Progenitor cell of endocrine pancreas (in vitro differentiated cells): ENCODE measurements at places on chromosomes 4 and X. TPM values are rescaled to one million over a fixed set of nuclear protein-coding genes. Genes with fewer than 3 reads are reported as not detected.
A peak's percentile ranks its signal among the peaks of the same experiment; 100 is the strongest.

CYTL1 gene
- total RNA-seq = 1.2 TPM in 2 replicates

LDOC1 gene
- 53.8 and 59.8 TPM in 2 replicates for total RNA-seq

GABRG1 gene
- not detected in 2 replicates for total RNA-seq

FAM114A1 gene
- 31.2 and 32.6 TPM in 2 replicates for total RNA-seq

RTL3 gene
- total RNA-seq = not detected in 2 replicates

ARX gene
- 4.5 and 5.8 TPM in 2 replicates for total RNA-seq

FAM47A gene
- total RNA-seq = not detected in 2 replicates

CRMP1 gene
- 17.6 and 18.2 TPM in 2 replicates for total RNA-seq

GRCh38 chr4:18880871-18881270 lies 859.3 kb upstream of the LCORL start:
- no peak for DNase-seq

- DNase-seq = no peak
These were observed 258.9 kb downstream of the RCHY1 start for GRCh38 chr4:75255261-75255660.

DNA sequence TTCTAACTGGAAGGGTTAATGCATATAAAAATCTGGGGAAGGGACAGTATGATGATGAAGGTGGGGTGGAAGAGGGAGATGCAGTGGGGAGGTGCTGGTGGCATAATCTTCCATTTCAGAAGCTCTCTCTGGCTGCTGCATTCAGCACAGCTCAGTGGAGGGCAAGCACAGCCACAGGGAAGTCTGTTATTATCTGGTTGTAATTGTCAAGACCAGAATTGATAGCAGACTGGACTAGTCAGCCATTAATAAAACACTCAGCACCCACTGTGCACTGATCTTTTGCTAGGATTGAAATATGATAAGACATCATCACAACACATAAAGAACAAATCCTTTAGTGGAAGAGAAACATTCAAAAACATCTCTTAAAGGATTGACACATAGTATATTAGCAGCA lies 414.2 kb upstream of the LCORL start:
- DNase-seq = no peak

- DNase-seq = no peak
These were observed 571.2 kb upstream of the FAT1 start for GRCh38 chr4:187294861-187295260.

- DNase-seq = no peak
These were observed 2.4 kb downstream of the SYP start for GRCh38 chrX:49197543-49198087.

DNA sequence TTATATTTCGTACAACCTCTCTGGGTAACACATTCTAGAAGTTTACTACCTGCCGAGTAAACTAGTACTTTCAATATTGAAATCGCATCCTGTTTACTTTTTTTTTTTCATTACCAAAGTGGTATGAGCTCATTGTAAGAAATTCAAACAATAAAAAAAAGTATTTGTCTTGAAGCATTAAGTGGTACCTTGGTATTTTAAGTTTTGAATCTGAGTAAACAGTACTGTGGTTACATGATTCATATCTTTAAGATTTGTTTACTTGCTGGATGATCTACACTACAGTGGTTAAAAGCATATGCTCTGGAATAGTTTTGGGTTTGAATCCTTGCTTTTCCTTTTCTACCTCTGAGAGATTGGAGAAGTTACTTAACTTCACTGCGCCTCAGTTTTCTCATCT lies 3.8 kb upstream of the MMGT1 start:
- no peak for DNase-seq

GRCh38 chrX:108250654-108251579 lies 159.3 kb downstream of the ATG4A start:
- DNase-seq = no peak

DNA sequence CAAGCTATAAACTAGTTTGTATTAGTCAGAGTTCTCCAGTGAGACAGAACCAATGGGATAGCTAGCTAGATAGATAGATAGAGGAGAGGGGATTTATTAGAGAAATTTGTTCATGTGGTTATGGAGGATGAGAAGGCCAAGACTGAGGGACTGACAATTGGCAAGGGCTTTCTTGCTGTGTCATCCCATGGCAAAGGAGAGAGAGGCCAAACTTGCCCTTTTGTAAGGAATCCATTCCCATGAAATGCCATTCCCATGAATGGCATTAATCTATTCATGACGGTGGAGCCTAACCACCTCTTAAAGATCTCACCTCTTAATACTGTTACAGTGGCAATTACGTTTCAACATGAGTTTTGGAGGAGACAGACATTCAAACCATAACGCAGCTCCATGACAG lies 58.1 kb downstream of the LINC00632 start:
- DNase-seq = no peak

DNA sequence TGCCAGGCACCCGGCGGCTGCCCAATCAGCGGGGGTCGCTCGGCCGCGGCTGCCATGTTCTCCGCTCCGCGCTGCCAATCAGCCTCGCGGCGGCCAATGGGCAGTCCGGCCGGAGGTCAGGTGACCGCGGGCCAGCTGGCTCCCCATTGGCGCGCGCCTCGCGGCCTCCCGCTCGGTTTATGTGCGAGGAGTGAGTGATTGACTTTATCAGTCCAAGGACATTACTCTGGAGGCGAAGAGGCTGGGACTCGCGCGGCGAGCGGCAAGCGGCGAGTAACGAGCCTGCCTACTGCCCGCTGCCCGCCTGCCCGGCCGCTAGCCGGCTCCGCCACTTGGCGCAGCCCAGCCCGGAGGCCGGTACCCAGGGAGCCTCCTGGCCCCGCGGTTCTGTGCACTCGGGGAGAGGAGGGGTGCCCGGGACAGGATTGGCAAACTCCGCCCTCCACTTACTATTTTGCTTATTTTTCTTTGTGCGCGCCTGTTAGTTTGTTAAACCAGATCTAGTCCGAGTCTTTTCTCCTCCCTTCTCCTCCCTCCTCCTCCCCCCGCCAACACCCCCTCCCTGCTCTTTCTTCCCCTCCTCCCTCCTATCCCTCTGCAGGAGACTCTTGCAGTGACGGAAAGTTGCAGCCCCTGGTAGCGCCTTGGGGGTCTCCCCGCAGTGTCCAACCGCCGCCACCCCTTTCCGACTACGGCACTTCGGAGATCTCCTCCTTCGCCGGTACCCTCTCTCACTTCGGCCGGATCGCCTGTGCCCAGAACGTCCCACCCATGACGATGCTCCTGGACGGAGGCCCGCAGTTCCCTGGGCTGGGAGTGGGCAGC lies at the start of gene ZIC3:
TSS of gene ZIC3 (plus strand) at position 207 of the 825 bp plus-strand sequence. CDS start at position 772, 565 bp downstream.
- DNase-seq = peak; percentile 64

- no peak for DNase-seq
These were observed 257.1 kb downstream of the CAMK2D start for GRCh38 chr4:113504422-113504821.

DNA sequence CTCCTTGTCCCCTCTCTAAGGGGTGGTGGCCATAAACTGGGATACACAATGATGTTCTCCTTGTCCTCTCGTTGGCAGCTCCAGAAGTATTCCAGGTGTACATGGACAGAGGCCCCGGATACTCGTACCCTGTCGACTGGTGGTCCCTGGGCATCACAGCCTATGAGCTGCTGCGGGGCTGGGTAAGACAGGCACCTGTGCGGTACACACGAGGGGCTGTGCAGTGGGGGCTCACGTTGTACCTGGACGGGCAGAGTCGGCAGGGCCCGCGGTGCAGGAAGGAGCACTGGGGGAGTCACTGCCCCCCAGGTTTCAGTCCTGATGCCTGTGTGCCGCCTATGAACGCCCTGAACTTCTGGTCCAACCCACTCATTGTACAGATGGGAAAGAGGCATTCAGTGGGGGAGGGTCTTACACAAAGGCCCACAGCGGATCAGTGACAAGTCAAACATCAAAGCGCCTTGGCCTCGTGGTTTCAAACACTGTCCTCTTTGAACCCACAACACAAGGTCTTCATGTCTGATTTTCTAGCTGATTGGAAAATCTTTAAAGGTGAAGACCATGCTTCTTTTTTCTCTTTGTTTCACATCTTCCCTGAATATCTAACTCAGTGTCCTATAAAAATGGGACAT lies 261.6 kb downstream of the EVC2 start:
- DNase-seq = no peak

DNA sequence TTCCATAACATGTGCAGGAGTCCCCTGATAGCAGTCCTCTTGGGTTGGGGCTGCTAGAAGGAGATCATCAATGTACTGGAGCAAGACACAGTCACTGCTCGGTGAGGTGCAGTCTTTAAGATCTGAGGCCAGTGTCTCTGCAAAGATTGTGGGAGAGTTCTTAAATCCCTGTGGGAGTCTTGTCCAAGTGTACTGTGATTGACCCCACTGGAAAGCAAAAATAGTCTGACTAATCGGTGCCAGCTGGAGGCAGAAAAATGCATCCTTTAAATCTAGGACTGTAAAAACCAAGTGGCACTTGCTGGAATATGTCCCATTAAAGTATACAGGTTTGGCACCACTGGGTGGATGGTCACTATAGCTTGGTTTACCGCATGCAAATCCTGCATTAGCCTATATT lies 31.1 kb downstream of the SULT1E1 start:
- no peak for DNase-seq

- no peak for DNase-seq
These were observed 987.7 kb upstream of the GRIA3 start for GRCh38 chrX:122196343-122196742.

GRCh38 chrX:866441-866990 lies 235.9 kb downstream of the SHOX start:
- DNase-seq = no peak

DNA sequence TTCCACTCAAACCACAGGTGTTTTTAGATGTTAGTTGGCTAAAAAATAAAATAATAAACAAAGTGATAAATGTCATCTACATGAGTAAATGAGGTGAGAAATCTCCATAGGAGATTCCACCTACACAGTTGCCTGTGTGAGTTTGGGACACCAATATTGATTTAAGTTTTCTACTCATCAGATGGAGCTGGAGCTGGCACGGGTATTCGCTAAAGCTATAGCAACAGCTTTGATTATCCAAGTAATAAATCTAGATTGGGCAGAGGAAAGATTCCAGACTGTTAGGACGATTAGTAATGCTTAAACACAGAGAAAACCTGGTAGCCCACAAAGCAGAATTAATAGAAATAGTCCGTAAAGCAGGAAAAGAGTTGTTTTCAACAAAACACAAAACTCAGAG lies 313.9 kb downstream of the PABPC4L start:
- no peak for DNase-seq

GRCh38 chrX:46713672-46714490 lies 45.0 kb downstream of the SLC9A7 start:
- no peak for DNase-seq

DNA sequence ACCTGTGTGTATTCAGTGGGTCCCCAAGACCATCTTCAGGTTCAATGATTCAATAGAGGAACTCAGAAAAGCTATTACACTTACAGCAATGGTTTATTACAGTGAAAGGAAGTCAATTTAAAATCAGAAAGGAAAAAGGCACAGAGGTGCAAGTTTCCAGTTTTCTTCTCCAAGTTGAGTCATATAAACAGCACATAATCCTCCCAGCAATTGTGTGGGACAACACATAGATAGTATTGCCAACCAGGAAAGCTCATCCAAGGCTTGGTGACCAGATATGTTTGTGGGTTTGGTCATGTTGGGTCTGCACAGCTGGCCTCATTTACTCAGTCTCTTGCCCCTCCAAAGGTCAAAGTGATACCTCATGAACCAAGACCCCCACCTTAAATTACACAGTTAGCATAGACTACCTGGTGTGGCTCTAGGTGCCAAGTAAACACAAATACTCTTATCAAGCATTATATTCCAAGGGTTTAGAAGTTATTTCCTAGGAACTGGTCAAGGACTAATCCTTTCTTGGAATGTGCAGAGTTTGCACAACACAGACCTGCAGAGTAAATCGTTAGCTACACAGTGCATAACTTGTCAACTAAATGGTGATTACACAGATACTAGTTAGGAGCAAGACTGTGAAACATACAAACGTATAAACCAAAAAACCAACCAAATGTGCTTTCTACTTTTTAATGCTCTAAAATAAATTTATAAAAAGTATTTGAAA lies 777.3 kb downstream of the PCDH18 start:
- no peak for DNase-seq

GRCh38 chrX:50705042-50705441 lies 109.0 kb downstream of the SHROOM4 start:
- no peak for DNase-seq

DNA sequence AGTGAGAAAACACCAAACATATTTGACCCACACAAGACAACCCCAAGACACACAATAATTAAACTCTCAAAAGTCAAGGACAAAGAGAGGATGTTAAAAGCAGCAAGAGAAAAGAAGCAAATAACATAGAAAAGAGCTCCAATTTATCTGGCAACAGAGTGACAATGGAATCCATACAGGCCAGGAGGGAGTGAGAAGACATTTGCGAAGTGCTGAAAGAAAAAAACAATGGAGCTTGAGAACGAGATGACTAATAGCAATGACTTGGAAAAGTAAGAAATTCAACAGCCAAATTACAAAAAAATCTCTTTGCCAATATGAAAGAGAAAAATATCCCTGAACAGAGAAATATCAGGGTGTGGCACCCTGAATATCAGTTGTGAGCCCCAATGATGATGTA lies 61.6 kb downstream of the MAD2L1 start:
- DNase-seq = no peak

DNA sequence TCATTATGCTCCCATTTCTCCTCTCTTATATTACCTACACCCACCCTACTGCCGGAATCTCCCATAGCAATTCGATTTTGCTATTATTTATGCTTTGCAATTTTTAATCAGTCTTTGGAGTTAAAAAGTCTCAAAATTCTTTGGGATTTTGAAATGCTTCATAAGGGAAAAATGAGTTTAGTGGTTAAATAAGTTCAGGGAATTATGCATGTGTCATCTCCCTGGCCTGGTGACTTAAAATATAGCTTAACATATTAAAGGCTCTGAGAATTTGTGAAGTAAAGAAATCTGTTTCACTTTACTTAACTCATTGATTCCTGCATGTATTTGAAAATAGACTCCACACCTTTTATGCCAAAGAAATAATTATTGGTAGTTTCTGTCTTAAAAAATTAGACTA lies 185.1 kb upstream of the DIPK2B start:
- DNase-seq = no peak

DNA sequence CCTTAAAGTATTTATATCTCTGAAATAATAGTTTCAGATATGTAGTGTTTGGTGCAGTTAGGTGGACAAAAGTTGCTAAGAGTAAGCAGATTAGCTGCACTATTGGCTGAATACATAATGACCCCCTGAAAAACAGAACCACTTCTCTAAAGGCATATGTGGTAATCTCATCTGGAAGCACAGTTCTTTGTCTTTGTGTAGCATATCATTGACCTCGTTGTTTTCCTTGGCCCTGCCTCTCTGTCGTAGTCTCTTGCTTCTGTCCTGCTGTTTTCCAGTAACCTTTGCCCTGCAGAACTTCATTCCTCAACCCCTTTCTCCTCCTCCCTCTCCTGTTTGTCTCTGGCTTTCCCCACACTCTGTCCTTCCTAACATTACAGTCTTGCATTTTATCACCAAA lies 41.4 kb downstream of the JADE3 start:
- DNase-seq = no peak
